ENCODE measurements at places on chromosomes 1 and 21. TPM values are rescaled to one million over a fixed set of nuclear protein-coding genes. Genes with fewer than 3 reads are reported as not detected.
A peak's percentile ranks its signal among the peaks of the same experiment; 100 is the strongest.

DNA sequence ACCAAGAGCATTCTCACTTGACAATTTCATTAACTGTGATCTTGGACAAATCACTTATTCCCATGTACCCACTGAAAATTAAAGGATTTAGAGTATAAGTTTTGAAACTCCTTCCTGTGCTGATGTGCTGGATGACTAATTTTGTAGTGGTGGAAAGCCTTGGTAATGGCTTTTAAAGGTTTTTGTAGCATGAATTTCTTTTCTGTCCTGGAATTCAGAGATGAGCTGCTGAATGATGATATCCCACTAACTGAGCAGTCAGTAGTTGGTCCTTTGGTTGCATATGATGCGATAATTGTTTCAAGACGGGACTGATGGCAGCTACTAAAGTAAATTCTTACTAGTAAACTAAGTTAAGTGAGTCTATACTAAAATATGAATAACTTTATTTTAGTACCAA lies 5.2 kb downstream of the RPL5 start:
- H3K4me1 ChIP-seq: peaks cover 72% of the 10 kb centered on the region
- H3K4me3 ChIP-seq: no peak overlapping the region
- H3K27me3 ChIP-seq: no peaks in the 10 kb centered on the region
- H3K27ac ChIP-seq: no peak overlapping the region

GRCh38 chr1:68232289-68233148 lies at the start of gene WLS:
Gene WLS (minus strand): TSS chr1:68232523. CDS start chr1:68232299, 224 bp downstream.
- DNase-seq: peak; percentile 91
- H3K36me3 ChIP-seq: no peaks in the 10 kb centered on the region
- peaks cover 11% of the 10 kb centered on the region for H3K4me1 ChIP-seq
- no peaks in the 10 kb centered on the region for H3K27me3 ChIP-seq
- peak within 1 kb of the TSS; percentile 82 for H3K27ac ChIP-seq

GRCh38 chr1:44631333-44631646 lies 43.0 kb downstream of the TMEM53 start:
- peaks cover 27% of the 10 kb centered on the region for H3K4me1 ChIP-seq
- H3K27ac ChIP-seq: peak overlapping the region; percentile 98
- DNase-seq: peak; percentile 27
- H3K4me3 ChIP-seq: peak overlapping the region; percentile 97

GRCh38 chr1:215793180-215793579 lies 226.1 kb downstream of the KCTD3 start:
- H3K4me1 ChIP-seq: no peaks in the 10 kb centered on the region
- H3K27me3 ChIP-seq: no peaks in the 10 kb centered on the region
- H3K4me3 ChIP-seq: no peak overlapping the region
- no peak overlapping the region for H3K27ac ChIP-seq
- no peaks in the 10 kb centered on the region for H3K36me3 ChIP-seq

GRCh38 chr1:16397120-16397519 lies 30.1 kb downstream of the SZRD1 start:
- no peak overlapping the region for H3K4me3 ChIP-seq
- peak overlapping the region; percentile 6 for H3K27ac ChIP-seq
- H3K36me3 ChIP-seq: peaks cover 69% of the 10 kb centered on the region
- DNase-seq: no peak

GRCh38 chr1:5001466-5001865 lies 347.1 kb downstream of the AJAP1 start:
- H3K4me1 ChIP-seq: no peaks in the 10 kb centered on the region
- H3K4me3 ChIP-seq: no peak overlapping the region
- no peak overlapping the region for H3K27ac ChIP-seq
- H3K36me3 ChIP-seq: no peaks in the 10 kb centered on the region
- no peaks in the 10 kb centered on the region for H3K27me3 ChIP-seq
- no peak for DNase-seq

DNA sequence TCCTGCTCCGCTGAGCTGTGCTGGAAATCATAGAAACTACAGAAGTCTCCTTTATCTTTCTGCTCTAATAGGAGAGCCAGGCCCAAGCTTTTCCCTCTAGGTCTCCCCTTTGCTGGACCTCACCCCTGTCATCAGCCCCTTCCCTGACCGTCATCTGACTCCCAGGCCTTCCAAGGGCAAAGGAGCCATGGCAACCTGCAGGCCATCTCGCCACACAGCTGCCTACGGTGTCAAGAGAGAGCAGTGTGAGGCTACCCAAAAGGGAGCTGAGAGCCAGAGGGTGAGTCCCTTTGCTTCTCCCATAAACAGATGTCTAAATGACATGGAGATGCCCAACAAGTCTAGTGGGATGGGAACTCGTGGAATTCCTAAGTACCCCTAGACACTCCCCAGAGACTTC lies 37.6 kb upstream of the DIPK1A start:
- no peak for DNase-seq
- H3K36me3 ChIP-seq: no peaks in the 10 kb centered on the region
- no peaks in the 10 kb centered on the region for H3K27me3 ChIP-seq
- no peak overlapping the region for H3K27ac ChIP-seq

DNA sequence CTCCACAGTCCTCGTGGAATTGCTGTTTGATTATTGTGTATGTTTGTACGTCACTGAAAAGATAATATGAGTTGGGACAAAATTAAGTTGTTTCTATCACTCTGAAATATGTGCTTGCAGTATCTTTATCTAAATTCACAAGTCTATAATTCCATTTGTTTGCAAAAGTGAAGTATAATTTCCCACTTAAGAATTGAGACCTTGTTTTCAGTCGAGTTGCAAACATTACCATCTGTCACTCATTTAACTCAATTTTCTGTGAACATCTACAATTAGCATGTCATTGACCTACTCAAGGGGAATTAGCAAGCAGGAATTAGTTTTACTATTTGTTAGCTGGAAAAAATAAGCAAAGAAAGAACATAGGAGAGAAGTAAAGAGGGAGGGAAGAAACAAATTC lies 195.8 kb downstream of the TPR start:
- no peaks in the 10 kb centered on the region for H3K27me3 ChIP-seq
- no peak overlapping the region for H3K27ac ChIP-seq
- no peak overlapping the region for H3K4me3 ChIP-seq
- DNase-seq: no peak
- H3K4me1 ChIP-seq: peaks cover 9% of the 10 kb centered on the region
- H3K36me3 ChIP-seq: no peaks in the 10 kb centered on the region

DNA sequence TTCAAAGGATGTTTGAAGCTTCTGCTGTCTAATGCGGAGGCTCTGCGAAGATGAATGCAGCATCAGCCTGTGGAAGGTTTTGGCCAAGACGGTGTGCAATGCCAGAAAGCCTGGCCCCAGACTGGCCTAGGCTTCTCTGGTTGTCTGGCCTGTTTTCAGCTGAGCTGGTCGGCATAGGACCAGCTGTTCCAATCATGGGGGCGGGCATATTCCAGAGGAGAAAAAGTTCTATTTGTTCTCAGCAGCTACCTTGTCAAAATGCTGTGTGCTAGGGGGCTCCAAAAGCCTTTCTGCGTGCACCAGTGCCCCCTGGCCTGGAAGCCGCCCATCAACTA lies 57.6 kb downstream of the TGFB2 start:
- H3K27ac ChIP-seq: no peak overlapping the region
- H3K36me3 ChIP-seq: no peaks in the 10 kb centered on the region
- no peak overlapping the region for H3K4me3 ChIP-seq
- no peaks in the 10 kb centered on the region for H3K27me3 ChIP-seq
- no peak for DNase-seq

DNA sequence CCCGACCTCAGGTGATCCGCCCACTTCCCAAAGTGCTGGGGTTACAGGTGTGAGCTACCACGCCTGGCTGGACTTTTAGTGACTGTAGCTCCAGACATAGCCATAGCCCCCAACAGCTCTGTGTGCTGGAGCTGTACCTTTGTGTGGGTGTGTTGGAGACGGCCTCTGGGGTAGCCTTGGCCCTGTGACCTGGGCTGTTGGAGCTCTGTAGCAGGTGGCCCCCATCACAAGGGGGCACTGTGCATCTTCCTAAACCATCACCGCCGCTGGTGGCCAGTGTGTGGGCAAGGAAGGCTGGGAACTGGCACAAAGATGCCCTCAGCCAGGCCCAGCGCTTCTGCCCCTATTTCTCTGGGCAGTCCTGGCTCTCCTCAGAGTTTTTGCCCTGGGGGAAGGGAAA lies 38.4 kb upstream of the FOXO6 start:
- H3K36me3 ChIP-seq: no peaks in the 10 kb centered on the region
- H3K27me3 ChIP-seq: no peaks in the 10 kb centered on the region
- H3K4me1 ChIP-seq: no peaks in the 10 kb centered on the region
- no peak overlapping the region for H3K27ac ChIP-seq

DNA sequence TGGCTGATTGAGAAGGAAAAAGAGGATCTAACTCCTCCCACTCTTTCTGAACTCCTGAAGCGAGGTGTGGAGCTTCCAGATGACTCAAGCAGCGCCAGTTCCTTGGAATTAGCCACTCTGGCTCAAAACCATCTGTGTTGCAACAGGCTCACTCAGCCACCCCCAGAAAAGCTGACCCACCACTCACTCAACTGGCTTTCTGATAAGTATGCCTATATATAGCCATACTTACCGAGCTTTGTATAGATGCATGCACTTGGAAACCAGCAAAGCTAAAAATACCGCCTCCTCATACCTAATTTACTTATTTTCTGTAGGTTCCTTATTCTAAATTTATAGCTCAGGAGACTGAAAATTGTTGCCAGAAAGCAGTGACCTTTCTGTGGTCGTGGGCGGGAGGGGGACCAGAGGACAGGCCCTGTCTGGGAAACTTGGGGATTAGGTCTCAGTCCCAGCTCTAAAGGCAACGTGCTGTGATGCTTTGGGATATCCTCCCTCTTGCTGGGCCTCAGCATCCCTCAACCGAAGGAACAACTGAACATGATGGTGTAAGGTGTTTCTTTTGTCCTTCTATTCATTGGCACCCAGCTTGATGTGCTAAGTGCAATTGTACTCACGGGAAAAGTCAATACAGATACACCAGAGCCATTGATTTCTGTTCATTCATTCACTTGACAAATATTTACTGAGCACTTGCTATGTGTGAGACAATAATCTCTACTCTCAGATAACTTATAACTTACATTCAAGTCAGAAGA lies 65.7 kb downstream of the NENF start:
- no peaks in the 10 kb centered on the region for H3K27me3 ChIP-seq
- H3K4me3 ChIP-seq: no peak overlapping the region
- H3K36me3 ChIP-seq: no peaks in the 10 kb centered on the region
- H3K27ac ChIP-seq: no peak overlapping the region

- H3K27me3 ChIP-seq: no peaks in the 10 kb centered on the region
- no peak overlapping the region for H3K4me3 ChIP-seq
- no peaks in the 10 kb centered on the region for H3K4me1 ChIP-seq
These were observed 149.8 kb downstream of the ZNF648 start for GRCh38 chr1:181911715-181912114.

GRCh38 chr1:4411862-4412261 lies 242.5 kb upstream of the AJAP1 start:
- no peaks in the 10 kb centered on the region for H3K36me3 ChIP-seq
- no peaks in the 10 kb centered on the region for H3K4me1 ChIP-seq
- no peak overlapping the region for H3K27ac ChIP-seq
- H3K27me3 ChIP-seq: no peaks in the 10 kb centered on the region
- H3K4me3 ChIP-seq: no peak overlapping the region

DNA sequence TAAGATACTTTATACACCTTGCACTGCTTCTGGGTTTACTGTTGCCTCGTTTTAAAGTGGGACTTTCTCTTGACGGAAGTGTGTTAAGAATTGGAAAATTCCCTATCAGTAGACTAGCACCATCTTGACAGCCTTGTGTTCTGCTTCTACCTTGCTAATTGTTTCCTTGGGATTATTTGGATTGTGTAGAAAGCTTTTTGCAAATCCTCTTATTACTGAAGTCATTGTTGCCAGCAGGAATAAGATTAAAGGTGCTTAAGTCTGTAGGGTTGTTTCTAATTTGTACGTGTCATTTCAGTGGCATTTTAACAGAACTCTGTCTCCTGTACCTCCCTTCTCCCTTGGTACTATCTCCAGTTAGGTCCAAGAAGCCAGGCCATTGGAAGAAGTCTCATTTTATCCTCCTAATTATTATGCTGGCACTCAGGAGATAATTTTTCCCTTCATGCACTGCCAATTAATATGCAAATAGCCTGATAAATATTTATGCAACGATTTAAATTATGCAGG lies 107.7 kb downstream of the POU2F1 start:
- peaks cover 21% of the 10 kb centered on the region for H3K4me1 ChIP-seq
- H3K27ac ChIP-seq: no peak overlapping the region
- H3K4me3 ChIP-seq: no peak overlapping the region

DNA sequence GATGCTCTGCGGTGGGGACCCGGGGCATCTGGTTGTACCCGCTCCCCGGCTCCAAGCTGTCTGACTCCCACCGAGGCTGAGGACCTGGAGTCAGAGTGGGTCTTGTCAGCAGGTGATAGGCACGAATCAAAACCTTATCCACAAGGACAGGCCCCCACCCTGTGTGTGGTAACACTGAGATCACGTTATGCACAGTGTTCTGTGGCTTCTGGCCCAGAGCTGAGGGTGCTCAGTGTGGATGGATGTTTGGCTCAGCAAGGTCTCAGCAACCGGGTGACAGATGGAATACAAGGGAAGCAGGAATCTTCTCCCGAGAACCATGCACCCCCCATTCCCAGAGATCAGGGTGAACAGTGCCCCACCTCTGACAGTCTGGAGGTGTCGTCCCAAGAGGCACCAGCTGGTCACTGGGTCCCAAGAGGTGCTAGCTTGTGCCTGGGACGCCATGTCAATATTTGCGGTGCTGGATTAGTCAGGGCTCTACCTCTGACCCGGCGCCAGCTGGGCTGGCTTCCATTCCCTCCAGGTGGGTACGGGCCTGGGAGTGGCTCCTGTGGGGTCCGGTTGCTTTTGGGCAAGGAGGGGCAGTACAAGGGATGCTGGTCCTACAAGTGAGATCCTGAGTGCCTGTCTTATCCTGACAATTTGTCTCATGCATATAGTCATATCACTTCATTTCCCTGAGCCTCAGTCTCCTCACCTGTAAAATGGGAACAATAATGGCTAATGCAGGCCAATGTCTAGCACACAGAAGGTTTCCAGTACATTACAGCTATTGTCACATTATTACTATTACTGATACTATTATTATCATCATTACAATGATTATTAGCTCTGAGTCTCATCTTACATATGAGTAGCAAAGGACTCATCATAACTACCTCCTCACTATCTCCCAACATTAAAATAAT lies 957 bp downstream of the CAPN9 start:
- H3K4me1 ChIP-seq: no peaks in the 10 kb centered on the region
- H3K36me3 ChIP-seq: no peaks in the 10 kb centered on the region
- peak overlapping the region; percentile 33 for H3K4me3 ChIP-seq
- DNase-seq: no peak

DNA sequence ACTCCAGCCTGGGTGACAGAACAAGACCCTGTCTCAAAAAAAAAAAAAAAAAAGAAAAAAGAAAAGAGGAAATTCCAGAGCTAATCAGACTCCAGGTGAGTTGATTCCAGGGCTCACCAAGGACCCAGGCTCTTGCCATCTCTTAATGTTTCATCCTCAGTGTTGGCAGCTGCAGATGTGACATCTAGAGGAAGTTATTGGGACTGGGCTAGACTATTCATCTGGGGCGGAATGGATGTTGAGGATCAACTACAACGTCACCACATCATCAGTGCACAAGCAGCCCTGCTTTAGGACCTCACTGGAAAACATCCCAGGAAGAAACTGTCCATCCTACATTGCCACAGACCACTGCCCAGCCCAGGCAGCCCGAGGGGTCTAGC lies 28.6 kb upstream of the PARP1 start:
- DNase-seq: no peak
- no peaks in the 10 kb centered on the region for H3K36me3 ChIP-seq
- no peak overlapping the region for H3K27ac ChIP-seq

CFAP126 gene
- total RNA-seq: 9.5 TPM

DNM3 gene
- total RNA-seq: 30.4 TPM

MYOG gene
- total RNA-seq: not detected

SLC2A5 gene
- 0.30 TPM for total RNA-seq

PGLYRP3 gene
- total RNA-seq: not detected

All from upper lobe of left lung (tissue), 6 donors.